Spinal cord (tissue), 10 donors: ENCODE measurements at places on chromosomes 7 and 10. TPM values are rescaled to one million over a fixed set of nuclear protein-coding genes. Genes with fewer than 3 reads are reported as not detected.

Gene SPDYE6
- total RNA-seq: not detected

Gene GFRA1
- total RNA-seq: 30.5 TPM

Gene MOGAT3
- not detected for total RNA-seq

Gene MNX1
- total RNA-seq: 1.2 TPM

Gene RASSF4
- 33.5 TPM for total RNA-seq

Gene NKX2-3
- not detected for total RNA-seq

Gene CFAP70
- total RNA-seq: 22.6 TPM

Gene ITPRID1
- total RNA-seq: 0.11 TPM

Gene COBL
- total RNA-seq: 3.8 TPM

Gene CTBP2
- 44.2 TPM for total RNA-seq

Gene EBLN1
- not detected for total RNA-seq

Gene SPRN
- 4.8 TPM for total RNA-seq

Gene LRRN3
- total RNA-seq: 39.6 TPM

Gene C10orf67
- total RNA-seq: 0.69 TPM

Gene SFXN4
- total RNA-seq: 20.2 TPM

Gene BTBD16
- total RNA-seq: 0.59 TPM

Gene CALHM3
- not detected for total RNA-seq

Gene KNDC1
- 8.3 TPM for total RNA-seq

Gene CTAGE4
- 0.33 TPM for total RNA-seq

Gene AFAP1L2
- total RNA-seq: 48.3 TPM

Gene NFE2L3
- total RNA-seq: 4.0 TPM

Gene PLEKHS1
- 0.11 TPM for total RNA-seq

Gene RADIL
- 4.8 TPM for total RNA-seq

Gene POU6F2
- 1.1 TPM for total RNA-seq
